Fibroblast of the aortic adventitia (primary cell): ENCODE measurements at places on chromosomes 13 and 19. TPM values are rescaled to one million over a fixed set of nuclear protein-coding genes. Genes with fewer than 3 reads are reported as not detected.
A peak's percentile ranks its signal among the peaks of the same experiment; 100 is the strongest.

The ZFP82 gene
- total RNA-seq = 7.7 and 12.6 TPM in 2 replicates

DNA sequence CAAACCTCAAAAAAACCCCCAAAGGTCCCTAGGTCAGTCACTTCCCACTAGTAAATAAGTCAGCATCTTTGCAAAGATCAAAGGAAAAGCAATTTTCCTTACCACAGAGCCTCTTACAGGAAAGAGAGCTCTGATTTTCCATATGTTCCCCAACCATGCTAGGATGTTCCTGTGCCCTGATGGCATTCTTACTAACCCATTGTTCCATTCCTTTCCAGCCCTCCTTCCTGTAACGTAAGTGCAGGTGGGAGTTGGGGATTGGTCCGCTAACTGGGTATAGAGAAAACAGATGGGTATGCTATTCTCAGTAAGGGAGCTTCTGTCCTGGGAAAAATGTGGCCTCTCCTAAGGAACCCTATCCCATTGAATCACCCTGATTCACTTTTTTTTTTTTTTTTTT lies 14.3 kb downstream of the DPRX start:
- DNase-seq = no peak

DNA sequence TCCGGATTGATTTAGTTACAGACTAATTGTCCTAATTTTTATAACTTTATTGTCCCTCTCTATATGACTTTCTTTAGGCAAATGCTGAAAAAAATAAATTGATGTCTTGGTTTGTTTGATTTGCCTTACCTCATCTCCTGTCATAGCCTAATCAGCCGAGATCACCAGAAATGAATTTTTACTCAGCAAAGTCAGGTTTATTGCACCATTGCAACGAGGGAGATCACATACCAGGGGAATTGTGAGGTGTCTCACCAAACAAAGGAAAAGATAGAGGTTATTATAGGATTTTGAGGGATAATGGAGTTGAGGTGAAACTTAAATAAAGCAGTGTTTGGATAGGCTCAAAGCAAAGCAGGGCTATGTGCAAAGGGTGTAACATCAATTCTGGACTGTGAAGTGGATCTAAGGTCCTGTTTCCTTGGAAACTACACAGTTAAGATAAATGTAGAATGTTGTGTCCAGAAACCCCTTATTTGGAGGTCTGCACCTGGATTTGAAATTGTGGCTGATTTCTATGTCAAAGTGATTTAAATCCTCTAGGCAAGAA lies 372.6 kb downstream of the OXGR1 start:
- DNase-seq = no peak

DNA sequence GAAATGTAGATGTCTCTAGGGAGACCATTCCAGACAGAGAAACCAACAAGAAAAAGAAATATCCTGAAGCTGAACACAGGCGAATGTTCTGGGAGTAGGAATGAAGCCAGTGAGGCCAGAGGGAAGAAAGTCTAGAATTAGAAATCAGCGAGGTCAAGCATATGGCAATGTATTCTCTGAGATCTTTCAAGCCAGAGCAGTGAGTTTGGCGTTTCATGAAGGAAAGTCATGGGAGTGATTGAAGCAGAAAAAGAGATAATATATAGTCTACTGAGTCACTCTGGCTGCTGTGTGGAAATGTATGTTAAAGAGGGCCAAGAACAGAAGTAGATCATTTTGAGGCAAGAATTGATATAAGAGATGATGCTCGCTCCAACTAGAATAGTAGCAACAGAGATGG lies 576.0 kb downstream of the PCDH17 start:
- no peak for DNase-seq

DNA sequence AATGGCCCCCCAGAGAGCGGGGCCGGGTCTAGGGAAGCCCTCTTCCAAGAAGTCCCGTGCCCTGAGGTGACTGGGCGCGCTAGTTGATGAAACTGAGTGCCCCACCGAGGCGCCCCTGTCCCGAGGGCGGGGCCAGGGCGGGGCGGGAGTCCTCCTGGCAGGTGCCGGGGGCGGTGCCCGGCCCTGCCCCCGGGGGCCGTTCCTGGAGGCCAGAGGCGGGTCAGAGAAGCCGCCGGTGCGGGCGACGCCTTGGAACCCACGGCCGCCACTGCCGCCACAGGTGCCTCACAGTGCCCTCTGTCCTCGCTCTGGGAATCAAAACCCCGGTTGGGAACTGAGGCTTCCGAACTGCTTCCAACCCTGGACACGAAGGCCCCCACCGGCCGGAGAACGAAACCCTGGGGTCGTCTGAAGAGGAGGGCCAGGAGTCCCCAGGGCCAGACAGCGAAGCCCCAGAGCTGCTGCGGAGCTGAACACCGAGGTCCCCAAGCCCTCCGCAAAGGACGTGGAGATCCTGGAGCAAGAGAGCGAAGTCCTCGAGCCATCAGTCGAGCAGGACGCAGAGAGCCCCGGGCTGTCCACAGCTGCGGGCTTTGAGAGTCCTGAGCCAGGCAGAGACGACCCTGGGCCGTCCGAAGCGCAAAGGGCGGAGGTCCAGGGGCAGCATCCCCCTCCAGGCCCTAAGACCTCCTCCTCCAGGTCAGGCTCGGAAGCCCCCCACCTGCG lies at the start of gene MISP3:
TSS of gene MISP3 (plus strand) at position 252 of the 726 bp plus-strand sequence. CDS start 524 bp downstream, outside the sequence.
- DNase-seq = peak; percentile 22

- DNase-seq = no peak
Observed at GRCh38 chr13:73401769-73402168, 343.0 kb downstream of the KLF5 start.

The ZNF543 gene
- total RNA-seq = 5.1 and 9.4 TPM in 2 replicates

DNA sequence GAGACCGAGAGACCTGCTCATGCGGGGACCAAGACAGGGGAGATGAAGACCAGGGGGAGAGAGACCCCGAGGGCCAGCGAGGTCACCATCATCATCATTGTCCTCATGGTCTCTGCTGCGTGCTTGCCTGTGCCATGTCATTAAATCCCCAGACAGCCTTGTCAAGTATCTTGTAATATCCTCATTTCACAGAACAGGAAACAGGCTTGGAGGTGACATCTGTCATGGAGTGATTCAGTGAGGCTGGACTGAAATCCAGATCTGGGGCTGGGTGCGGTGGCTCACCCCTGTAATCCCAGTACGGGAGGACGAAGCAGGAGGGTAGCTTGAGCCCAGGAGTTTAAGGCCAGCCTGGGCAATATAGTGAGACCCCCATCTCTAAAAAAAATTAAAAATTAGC lies 5.9 kb upstream of the NANOS2 start:
- no peak for DNase-seq

The ZNF576 gene
- total RNA-seq = 10.0 and 10.3 TPM in 2 replicates
